Stimulated activated naive CD8-positive, alpha-beta T cell treated with anti-CD3 and anti-CD28 coated beads, Interleukin-15, Interleukin-2, amounts not matched to agents 100 U/mL and 50 U/mL, for 24 hours (primary cell): ENCODE measurements at places on chromosomes 2 and 18.
A peak's percentile ranks its signal among the peaks of the same experiment; 100 is the strongest.

DNA sequence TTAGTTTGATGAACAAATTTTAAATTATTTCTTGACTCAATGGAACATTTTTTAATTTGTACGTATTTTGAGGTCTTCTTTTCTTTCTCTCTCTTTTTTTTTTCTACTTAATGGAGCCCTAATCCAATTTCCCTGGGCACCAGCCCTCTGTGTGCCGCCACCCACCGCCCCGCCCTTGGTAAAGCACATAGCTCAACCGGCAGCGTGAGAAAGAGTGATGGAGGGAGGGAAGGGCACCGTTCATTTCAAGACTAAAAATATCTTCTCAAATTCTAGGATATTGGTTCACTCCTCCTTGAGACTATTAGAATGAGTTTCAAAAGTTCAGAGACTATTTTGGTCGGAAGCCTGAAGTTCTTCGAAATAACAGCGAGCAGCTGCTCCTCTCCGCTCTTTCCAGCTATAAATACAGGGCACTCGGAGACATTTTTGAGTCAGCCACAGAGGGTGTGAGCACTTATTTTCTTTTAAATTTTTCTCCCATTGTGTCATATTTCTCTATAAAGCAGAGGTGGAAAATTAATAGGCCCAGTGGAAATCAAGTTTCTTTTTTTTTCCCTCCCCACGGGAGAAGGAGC is 731.7 kb upstream of the ID2 start:
- DNase-seq: no peak

- DNase-seq: no peak
These were observed 187.7 kb downstream of the EIPR1 start for GRCh38 chr2:3189961-3190360.

- DNase-seq: no peak
These were observed 14.3 kb downstream of the RBMS1 start for GRCh38 chr2:160479269-160479668.

DNA sequence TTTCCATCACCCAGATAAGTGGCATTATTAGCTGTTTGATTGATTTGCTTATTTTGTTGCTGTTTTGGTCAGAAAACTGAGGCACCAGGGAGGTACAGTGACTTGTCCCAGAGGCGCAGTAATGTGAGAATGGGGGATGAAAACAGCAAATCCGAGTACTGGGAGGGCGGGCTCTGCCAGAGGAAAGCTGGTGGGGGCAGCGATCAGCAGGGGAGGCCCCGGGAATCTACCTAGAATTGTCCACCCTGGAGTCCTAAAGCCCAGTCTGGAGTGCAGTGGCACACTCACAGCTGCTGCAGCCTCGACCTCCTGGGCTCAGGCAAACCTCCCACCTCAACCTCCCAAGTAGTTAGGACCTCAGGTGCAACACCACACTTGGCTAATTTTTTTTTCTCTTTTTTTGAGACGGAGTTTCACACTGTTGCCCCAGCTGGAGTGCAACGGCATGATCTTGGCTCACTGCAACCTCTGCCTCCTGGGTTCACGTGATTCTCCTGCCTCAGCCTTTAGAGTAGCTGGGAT is 17.0 kb upstream of the PTMA start:
- DNase-seq: no peak

DNA sequence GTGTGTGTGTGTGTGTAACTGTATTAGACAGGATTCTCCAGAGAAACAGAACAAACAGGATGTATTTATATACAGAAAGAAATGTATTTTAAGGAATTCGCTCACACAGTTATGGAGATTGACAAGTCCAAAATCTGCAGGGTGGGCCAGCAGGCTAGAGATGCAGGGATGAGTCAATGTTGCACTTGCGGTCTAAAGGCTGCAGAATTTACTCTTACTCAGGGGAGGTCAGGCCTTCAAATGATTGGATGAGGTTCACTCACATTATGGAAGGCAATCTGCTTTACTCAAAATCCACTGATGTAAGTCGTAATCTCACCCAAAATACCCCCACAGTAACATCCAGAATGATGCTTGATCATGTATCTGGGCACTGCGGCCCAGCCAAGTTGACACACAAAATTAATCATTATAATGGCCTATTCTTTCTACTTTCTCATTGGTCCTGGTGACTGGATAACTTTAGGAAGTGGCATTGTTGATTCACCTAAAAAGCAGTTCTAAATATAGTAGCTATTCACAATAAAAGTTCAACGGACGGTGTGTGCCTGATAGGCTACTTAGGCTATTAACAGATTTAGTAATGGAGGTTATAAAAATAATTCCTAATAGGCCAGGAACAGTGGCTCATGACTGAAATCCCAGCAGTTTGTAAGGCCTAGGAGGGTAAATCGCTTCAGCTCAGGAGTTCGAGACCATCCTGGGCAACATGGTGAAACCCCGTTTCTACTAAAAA is 40.6 kb upstream of the ACYP2 start:
- no peak for DNase-seq

DNA sequence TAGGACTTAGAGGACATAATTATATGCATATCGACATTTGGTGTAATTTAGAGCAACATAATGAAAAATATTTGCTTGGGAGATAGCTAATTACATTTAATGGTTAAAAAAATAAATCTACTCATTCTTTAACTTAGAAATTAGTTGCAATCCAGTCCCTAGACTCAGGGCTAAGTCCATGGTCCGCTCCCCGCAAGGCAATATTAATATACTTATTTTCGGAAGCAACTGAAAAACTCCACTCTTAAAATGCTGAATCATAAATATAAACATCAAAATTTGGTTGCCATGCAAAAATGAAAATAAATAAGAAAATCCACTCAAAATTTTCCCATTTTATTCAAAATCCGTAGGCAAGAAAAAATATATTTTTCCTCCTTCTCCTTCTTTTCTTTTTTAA is 99.7 kb upstream of the CD302 start:
- no peak for DNase-seq

DNA sequence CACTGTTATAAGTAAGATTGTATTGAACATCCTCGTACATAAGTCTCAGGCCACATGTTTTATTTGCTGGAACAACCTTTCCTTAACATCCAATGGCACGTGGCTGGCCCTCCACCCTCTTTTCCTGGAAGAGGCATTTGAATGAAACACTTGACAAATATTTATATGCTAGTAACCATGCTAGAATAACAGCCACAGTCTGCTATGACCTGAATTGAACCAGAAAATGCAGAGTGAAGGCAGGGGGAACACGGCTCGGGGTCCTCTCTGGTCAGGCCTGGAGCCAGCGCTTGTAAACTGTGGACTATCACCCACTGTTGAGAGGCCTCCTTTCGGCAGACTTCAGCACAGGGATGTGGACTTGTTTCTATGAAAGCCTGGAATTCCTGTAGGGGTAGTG is 198.2 kb upstream of the COPS8 start:
- DNase-seq: no peak

GRCh38 chr18:457140-457519 is 43.4 kb downstream of the COLEC12 start:
- no peak for DNase-seq

- no peak for DNase-seq
These were observed 618.8 kb downstream of the SOCS6 start for GRCh38 chr18:70907673-70908072.

GRCh38 chr2:80926168-80926567 is 621.6 kb upstream of the LRRTM1 start:
- DNase-seq: no peak

GRCh38 chr2:37851828-37852584 is 73.1 kb upstream of the RMDN2 start:
- DNase-seq: no peak

DNA sequence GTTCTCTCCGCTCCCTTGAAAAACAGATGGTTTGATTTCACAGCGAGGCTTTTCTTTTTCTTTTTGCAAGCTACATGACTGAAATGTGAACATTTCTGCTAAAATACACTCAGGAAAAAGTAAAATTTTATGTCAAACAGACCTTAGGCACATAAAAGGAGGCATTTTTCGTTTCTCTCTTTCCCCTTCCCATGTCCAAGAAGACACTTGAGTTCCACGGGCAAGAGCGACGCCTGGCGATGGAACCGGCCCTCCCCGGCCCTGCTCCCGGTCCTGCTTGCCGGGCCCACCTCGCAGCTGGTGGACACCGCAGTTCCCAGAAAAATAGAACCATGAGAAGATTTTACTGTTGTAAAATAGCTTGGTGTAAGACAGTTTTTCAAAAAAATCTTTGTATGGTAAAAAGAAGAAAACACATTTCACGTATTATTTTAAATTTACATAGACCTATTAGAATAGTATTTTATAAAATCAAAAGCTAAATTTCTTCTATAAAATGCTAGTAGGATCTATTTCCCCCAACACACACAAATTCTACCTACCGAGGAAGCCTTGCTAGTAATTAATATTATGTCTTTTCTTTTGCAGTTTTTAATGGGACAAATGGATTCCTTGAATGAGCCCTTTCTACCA is 2.3 kb upstream of the ALKAL2 start:
- peak; percentile 58 for DNase-seq

- DNase-seq: peak; percentile 91
These were observed 17.6 kb downstream of the WNT10A start for GRCh38 chr2:218898109-218898878.

DNA sequence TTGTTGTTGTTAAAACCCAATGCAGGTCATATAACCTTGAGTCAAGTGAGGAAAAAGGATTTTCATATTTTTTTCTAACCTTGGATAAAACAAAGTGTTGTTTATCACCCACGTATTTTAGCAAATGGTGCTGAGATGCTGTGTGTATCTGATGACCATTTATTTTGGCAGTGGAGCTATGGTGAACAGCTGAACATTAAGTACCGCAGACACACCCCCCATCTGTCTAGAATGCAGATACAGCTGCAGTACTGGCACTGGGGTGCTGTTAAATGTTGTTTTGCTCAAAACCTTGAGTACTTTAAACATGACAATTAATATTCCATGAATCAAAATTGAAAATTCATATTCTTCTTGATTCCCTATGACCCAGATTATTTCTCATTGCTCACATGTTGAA is 773.3 kb upstream of the SLC39A10 start:
- DNase-seq: no peak

GRCh38 chr2:193141-193671 is 70.6 kb downstream of the SH3YL1 start:
- peak; percentile 10 for DNase-seq

DNA sequence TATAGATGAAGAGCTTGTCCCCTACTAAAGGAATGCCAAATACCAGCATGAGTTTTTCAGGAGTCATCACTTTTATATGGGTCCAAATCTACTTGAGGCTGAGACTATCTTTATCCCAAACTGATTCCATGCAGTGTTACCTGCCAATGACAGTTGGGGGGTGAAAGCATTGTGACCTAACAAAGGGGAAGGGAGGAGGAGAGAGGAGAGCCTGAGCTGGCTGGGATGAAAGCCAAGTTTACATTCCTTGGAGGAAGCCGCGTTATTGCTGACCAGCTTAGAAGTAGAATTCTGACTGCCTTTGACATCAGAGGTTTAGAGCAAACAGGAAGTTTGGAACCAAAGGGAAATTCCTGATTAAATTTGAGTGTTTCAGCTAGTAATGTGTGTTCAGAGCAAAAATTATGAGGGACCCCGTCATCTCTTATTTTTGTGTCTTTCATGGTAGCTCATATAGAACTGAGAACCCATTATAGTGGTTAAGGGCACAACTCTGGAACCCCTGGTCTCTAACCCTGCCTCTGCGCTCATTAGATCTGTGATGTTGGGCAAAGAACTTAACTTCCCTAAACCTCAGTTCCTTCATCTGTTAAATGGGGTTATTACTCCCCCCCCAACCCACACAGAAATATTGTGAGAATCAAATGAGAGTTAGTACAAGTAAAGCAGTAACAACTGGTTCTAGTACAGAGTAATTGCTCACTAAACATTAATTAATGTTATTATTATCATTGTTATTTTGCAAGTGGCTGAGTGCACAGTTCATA is 199.3 kb upstream of the EPAS1 start:
- DNase-seq: no peak

- DNase-seq: no peak
These were observed 241.8 kb downstream of the AFF3 start for GRCh38 chr2:99900556-99900955.

- no peak for DNase-seq
These were observed 621.1 kb downstream of the STK39 start for GRCh38 chr2:167626301-167626700.

DNA sequence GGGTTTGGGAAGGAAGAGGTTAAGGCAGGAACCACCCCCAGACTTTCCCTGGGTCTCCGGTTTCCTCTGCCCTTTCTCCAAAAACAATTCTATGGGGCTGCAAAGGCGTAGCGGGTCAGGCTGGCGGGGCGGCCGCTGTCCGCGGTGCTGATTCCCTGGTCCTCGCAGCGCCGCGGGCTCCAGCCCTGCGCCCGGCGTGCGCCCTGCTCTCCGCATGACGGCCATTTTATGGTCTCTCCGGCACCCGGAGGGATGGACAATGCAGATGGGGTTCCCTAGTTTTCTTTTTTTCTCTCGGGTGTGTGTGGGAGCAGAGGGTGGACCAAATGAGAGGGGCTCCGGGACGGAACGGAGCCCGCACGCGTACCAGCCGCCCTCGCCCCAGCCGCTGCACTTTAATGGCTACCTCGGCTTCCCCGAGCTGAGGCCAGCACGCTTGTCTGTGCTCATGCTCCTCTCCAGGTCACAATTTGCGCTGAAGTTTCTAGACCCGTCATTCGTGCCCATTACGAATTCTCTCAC is 1.6 kb downstream of the ST8SIA3 start:
- peak; percentile 49 for DNase-seq

DNA sequence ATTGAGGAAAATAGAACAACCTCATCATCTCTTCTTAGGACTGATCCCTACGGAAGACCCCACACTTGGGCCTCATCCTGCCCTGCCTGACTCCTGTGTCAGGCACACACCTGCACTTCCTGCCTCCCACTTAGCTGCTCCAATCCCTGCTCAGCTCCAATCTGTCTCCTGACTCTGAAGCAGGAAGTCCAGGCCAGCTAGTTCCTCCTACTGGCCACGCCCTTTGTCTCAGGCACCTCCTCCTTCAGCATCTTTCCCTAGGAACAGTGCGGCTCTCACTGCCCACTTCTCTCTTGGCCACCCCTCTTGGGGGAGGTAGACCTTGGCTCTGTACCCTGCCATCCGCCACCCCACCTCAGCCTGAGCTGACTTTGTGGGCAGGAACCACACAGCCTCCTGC is 135.8 kb downstream of the CELF4 start:
- no peak for DNase-seq

DNA sequence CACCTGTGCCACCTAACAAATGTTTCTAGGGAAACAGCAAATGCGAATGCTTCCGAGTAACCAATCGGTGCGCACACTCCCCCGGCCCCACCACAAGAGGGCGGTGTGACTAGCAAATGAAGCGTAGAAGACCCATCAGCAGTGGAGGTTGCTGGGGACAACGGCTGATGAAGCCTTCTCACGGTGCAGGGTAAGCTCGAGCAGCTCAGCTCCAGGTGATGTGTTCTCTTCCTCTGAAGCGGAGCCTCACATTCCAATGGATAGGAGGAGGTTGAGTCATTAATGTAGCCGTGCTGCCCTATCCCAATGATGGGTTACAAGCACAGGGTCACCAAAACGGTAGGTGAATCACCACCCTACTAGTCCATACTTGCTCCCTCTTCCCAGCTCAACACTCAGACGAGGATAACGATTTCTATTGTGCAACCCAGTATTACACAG is 127.6 kb upstream of the TWIST2 start:
- DNase-seq: peak; percentile 69

DNA sequence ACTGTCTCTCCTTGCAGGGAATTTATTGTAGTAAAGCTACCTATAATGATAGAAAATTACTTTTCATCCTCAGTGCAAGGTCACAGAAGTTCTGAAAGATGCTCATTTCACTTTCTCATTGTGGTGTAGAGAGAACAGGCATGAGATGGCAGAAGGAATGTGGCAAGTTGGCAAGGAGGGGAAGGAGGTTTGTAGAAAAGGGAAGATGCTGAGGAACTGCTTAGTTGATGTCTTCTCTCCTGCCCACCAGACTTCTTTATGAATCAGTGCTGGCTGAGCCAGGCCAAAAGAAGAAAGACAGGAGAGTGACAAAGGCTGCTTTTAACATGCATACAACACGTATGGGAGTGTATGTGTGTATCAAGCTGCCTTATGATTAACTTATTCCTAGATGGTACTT is 164.4 kb downstream of the PRPF40A start:
- no peak for DNase-seq
